ENCODE measurements at places on chromosomes 3 and 15. TPM values are rescaled to one million over a fixed set of nuclear protein-coding genes. Genes with fewer than 3 reads are reported as not detected.

EMC7 gene
- total RNA-seq = 33.4 TPM

BCHE gene
- total RNA-seq = 0.11 TPM

DNA sequence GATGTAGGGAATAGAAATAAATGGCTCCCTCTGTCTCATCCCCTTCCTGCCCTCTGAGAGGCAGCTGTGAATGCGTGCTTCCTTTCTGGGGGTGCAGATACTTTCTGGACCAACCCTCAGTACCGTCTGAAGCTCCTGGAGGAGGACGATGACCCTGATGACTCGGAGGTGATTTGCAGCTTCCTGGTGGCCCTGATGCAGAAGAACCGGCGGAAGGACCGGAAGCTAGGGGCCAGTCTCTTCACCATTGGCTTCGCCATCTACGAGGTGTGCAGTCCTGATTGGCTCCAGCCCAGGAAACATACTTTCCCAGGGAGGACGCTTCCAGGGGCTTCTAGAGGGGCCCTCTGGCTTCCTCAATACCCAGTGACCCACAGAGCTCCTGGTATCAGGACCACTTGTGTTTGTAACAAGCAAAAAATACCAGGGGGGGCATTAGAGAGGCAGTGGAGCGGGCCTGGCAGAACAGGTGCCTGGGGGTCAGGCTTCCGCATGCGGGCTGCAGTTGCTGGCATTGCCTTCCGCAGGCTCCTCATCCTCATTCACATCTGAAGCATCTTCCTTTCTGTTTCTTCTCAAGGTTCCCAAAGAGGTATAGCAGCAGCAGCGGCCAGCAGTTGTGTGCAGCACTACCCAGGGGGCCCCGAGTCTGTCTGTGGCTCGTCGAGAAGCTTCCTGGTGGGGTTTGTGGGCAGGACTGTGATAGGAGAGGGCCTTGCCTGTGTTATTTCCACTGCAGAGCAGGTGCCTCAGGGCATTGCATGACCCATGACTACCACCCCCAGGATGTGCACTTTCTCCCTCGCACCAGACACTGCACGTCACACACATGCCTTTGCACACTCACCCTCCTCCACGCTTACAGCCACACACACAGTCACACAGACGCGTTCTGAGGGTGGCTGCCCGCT is 42.5 kb downstream of the CAPN3 start:
- DNase-seq = no peak

GRCh38 chr3:48478626-48479555 is 25.1 kb downstream of the SHISA5 start:
- DNase-seq = no peak

DNA sequence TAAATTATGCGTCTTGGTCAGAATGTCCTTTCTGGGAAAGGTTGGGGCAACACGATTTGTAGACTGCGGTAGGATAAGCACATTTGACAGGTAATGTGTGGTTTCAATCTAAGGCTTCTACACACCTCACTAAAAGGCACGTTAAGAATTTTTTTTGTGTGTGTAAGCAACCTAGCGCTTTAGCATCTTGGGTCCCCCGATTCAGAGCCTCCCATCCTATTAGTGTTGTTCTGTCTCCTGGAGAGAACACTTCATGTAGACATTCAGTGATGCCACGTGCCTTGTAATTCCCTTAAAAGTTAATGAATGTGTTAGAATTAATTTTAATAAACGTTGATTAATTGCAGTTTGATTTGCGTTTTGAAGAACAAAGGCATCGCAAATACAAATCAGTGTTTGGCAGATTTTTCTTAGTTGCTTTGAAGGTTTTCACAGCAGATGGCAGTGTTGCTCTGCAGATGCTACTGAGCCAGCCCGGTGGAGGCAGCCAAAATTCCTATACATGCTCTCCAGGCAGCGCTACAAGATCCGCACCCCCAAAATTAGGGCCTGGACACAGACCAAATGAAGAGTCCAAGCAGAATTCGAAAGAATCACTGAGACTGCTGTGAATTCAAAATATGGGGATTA is 63.5 kb downstream of the OTOL1 start:
- DNase-seq = peak; percentile 68

All from Karpas-422 (cell line).